ENCODE measurements at places on chromosomes 5 and 9.

DNA sequence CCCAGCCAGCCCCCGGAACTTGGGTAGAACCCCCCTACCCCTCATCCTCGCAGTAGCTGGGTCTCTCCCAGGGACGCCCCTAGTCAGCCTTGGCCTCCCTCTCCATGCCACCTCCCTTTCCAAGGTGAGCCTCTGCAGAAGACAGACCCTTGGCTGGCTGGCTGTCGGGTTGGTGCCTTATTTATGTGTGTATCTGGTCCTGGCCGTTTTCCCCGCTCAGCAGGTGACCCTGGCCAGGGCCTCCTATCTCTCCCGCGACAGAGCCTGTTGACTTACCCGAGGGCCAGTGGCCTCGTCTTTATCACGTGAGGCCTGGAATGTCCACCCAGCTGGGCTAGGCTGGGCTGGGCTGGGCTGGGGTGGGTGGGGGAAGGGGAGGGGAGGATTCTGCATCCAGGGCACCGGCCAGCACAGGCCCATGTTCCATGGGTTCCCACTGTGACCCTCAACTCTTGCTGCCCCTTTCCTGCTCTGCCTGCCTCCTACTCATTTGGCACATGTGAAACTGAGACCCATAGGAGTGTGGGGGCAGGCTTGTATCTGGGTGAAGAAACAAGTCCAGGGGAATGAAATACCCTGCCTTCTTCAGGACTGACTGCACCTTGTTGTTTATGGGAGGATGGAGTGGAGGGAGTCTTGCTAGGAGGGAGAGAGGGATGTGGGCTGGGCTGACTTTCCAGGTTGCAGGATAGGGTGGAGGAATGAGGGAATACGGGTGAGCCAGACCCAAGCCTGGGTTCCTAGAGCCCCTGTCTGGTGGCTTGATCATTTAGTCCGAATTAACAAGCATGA is 3.1 kb downstream of the CXXC5 start:
- DNase-seq, result no peak

GRCh38 chr5:78979909-78980308 is 5.2 kb downstream of the ARSB start:
- no peak for DNase-seq

- DNase-seq, result no peak
Observed at GRCh38 chr9:3308609-3309008, 217.2 kb downstream of the RFX3 start.

DNA sequence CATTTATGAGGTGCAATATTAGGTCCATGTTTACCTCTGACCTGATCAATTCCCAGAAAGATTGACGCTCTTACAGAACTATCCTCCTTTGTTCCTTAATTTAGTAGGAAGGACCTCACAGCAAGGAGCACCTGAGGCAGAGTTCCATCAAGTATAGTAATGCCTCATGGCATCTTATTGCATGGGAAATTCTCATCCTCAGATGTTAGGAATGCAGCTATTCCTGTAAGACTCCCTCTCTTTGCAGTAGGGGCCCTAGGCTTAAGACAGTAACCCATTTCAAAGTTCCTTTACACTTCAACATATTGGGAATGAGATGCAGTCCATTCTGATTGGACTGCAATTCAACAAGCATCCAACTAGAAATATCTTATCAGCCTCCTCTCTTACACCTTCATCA is 69.8 kb downstream of the SLCO4C1 start:
- no peak for DNase-seq

- DNase-seq, result no peak
Observed at GRCh38 chr5:135568923-135569360, 9.8 kb downstream of the CXCL14 start.

- peak; percentile 31 for DNase-seq
Observed at GRCh38 chr5:132777209-132778069, at the start of gene SEPTIN8. Gene SEPTIN8, minus strand, starts transcription at chr5:132777239. Its CDS starts 102 bp downstream, at chr5:132777137.

DNA sequence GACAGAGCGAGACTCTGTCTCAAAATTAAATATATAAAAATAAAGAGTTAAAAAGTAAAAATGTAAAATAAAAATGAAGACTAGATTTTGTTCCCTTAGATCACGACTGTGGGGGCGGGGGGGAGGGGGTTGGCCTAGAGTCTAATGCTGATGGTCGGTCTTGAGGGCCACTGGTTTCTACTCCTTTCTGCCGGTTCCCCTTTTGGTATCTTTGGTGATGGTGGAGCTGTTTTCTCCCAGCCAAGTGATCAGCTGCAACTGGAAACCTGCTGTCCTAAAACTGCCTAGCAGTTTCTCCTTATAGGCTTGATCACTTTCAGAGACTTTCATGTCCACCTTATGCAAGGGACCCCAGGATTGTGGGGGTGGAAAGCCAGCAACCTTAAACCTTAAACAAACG is 1.1 kb downstream of the SRD5A1 start:
- no peak for DNase-seq

DNA sequence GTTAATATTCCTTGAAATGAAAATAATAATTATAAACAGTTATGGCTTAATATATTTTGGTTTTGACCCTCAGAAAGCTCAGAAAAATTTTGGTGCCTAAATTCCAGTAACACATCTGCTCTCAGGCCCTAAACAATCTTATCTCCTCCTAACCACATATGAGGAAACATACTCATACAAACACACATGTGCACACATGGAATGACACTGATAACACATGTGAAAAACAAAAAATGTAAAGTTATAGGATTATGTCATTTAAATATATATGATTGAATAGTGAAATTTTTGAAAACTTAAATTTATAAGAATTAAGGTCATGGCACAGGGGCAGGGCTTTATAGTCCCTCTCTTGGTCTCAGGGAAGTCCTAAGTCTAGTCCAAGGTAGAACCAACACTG is 127.2 kb upstream of the TRPC7 start:
- no peak for DNase-seq

GRCh38 chr5:84287951-84288350 is 96.7 kb downstream of the EDIL3 start:
- no peak for DNase-seq

GRCh38 chr5:91121347-91121993 is 261.6 kb downstream of the ARRDC3 start:
- DNase-seq, result no peak

- no peak for DNase-seq
Observed at GRCh38 chr9:37827483-37828165, 27.0 kb downstream of the DCAF10 start.

DNA sequence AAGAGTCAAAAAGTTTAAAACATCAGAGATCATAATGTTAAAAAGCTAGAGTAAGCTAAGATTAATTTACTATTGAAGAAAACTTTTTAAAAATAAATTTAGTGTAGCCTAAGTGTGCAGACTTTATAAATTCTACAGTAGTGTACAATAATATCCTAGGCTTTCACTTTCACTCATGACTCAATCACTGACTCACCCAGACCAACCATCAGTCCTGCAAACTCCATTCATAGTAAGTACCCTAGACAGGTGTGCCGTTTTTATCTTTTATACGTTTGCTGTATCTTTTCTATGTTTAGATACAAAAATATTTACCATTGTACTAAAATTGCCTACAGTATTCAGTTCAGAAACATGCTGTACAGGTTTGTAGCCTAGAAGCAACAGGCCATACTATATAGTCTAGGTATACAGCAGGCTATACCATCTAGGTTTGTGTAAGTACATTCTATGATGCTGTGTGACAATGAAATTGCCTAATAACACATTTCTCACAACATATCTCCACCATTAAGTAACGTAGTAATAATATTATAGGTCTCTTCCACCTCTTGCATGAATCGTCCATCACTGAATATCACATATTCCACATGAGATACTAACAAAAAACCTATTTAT is 59.2 kb downstream of the MEGF9 start:
- no peak for DNase-seq

DNA sequence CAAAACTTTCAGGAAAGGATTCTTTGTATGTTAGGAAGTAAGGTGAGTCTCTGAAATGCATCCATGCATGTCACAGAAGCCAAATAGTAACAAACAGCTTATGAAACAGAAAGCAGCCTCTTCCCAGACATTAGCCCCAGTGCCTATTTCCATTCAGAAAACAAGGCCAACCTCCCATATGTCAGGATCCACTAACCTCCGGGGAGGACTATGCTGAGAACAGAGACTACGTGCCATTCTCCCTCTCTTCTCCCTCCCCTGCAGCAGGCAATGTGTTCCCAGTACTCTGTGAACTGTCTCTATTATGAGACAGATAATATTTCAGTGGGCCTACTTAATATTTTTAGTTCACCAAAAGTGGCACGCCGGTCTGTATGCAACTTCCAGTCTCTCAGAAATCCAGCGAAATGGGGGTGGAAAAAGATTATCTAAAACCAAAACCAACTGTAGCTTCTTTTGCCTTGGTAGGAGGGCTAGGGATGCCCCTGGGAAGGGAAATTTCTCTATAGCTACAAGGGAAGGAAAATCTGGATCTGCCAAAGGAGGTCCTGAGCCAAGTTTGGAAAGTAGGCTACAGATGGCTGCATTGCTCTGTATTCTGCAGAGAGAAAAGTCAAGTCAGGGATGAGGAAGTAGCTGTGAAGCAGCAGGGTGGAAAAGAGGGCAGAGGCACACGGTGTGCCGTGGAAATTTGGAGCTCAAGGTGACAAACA is 42.0 kb downstream of the VLDLR start:
- DNase-seq, result no peak

DNA sequence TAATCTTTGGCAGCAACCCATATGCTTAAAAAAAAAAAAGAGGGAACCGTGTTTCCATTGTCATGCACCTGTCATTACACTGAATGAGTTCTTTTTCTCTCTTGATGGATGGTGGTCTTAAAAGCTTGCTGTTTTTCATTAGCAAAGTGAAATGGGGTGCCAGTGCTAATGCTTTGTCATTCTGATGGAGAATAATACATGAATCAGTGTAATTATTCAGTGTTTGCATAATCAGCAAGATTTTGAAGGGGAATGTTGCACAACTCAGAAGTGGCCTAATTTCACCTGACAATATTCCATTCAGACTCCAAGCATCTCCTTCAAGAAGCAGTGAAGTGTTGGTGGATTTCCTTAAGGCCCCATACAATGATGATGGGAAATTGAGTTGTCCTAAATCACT is 38.1 kb downstream of the MAP1B start:
- no peak for DNase-seq

- DNase-seq, result no peak
Observed at GRCh38 chr9:111068771-111069170, 30.5 kb upstream of the LPAR1 start.

- no peak for DNase-seq
Observed at GRCh38 chr5:139664086-139664693, 16.0 kb downstream of the CXXC5 start.

- no peak for DNase-seq
Observed at GRCh38 chr5:39486790-39487189, 62.0 kb upstream of the DAB2 start.

DNA sequence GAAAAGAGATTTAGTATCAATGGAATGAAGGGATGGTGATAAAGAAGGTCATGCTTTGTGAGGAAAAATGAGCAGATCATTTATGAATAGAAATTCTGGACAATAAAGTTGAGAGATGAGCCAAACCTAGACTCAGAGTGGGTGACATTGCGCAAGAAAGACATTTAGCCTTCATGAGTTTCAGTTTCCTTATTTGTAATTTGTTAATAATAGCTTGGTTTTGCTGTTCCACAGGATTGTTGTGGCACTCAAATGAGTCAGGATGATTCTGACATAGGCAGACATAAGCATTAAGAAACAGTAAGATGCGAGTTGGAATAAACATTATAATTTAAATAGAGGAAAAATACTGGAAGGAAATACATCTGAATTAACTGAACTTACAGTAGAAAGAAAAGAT is 34.8 kb downstream of the ITGA2 start:
- DNase-seq, result no peak

DNA sequence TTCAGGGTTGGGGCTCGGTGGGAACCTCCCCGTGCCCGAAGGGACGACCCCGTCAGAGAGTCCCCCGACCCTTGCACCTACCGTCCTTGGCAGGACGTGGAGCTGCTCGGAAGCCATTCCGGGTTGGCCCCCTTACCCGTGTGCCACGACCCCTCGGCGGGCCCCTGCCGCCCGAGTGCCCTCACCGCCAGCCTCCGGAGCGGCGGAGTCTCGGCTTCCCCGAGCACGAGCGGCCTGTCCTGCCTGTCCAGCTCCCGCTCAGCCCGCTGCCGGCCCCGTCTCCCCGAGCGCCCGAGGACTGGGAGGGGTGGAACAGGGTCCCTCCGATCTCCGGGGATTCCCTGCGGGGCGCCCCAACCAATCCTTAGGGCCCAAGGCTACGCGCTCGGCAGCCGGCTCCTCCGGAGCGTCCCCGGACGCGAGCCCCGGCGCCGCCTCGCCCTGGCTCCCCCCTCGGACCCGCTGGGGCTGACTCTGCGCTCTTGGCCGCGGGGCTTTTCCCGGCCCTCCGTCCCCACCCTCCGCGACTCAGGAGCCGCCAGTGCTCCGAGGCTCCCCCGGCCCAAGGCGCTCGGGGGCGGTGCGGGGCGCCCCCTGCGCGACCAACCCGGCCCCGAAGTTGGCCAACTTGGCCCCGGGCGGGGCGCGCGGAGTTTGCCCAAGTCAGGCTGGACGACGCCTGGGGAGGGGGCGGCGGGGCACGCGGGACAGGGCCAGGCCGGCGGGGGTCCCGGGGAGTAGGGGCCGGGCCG is 654 bp downstream of the ADAMTS2 start:
- DNase-seq, result no peak
